Stimulated activated CD4-positive, alpha-beta T cell treated with anti-CD3 and anti-CD28 coated beads, Interleukin-1b, Interleukin-23, amount 100 ng/mL, for 1 hour (primary cell): ENCODE measurements at places on chromosomes 2 and 18.

DNA sequence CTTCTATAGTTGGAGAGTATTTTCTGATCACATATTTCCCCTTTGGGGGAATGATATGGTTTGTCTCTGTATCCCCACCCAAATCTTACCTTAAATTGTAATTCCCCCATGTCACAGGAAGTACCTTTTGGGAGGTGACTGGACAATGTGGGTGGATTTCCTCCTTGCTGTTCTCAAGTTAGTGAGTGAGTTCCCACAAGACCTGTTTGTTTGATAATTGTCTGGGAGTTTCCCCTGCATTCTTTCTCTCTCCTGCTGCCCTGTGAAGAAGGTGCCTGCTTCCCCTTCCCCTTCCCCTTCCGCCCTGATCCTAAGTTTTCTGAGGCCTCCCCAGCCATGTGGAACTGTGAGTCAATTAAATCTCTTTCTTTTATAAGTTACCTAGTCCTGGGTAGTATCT is 222.7 kb upstream of the SLC39A10 start:
- no peak for DNase-seq

- no peak for DNase-seq
These were observed 1.5 kb downstream of the OSBPL1A start for GRCh38 chr18:24396082-24396633.

GRCh38 chr2:4831751-4832150 is 860.4 kb upstream of the SOX11 start:
- DNase-seq = no peak

GRCh38 chr2:58709687-58710354 is 468.7 kb upstream of the FANCL start:
- DNase-seq = no peak

GRCh38 chr2:192254444-192254843 is 59.7 kb upstream of the TMEFF2 start:
- no peak for DNase-seq

DNA sequence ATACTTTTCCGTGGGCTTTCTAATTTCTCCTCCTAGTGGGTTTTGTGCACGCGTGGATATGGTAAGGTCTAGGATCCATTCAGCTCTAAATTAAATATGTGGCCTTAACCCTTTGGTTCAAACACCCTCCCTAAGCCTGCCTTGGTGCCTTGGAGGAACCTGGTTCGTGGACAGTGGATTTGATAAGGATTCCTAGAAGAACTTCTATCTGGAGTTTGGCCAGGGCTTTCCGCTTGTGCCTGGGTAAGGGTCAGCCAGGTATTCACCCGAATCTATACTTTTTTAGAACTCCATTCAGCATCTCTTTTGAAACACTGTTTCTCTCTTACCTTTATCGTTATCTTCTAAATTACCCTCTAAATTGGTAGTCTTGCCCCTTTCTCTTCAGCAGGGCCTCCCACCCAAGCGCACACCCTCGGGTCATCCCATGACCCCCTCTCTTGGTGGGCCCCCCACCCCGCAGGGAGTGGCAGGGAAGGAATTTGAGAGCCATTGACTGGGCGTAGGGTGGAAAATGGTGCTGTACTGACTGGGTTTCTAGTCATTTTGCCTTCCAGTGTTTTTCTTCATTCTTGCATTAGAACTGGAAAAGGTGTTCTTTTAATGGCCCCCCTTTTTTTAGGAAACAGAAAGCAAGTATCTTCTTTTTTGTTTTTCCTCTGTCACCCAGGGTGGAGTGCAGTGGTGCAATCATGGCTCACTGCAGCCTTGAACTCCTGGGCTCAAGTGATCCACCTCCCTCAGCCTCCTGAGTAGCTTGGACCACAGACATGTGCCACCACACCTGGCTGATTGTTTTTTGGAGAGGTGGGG is 1.8 kb downstream of the SOCS6 start:
- DNase-seq = no peak

GRCh38 chr2:54103454-54104314 is 11.7 kb upstream of the ACYP2 start:
- no peak for DNase-seq

DNA sequence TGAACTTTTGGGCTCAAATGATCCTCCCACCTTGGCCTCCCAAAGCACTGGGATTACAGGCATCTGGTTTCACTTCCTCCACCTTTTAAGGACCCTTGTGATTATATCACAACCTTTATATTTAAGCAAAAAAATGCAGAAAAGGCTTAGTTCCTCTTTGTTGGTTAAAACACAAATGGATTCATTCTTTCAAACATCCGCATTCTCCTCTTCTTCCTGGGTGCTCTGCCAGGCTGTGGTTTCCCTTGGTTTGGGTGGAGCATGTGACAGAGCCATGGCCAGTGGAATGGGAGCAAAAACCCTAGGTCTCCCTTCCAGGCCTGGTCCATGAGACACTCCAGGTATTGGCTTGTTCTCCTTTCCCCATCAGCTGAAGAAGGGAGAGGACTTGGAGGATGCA is 9.9 kb upstream of the SLC66A3 start:
- DNase-seq = no peak

GRCh38 chr2:237815637-237816036 is 17.1 kb downstream of the RBM44 start:
- no peak for DNase-seq

GRCh38 chr2:204491528-204491927 is 53.7 kb upstream of the PARD3B start:
- DNase-seq = no peak

DNA sequence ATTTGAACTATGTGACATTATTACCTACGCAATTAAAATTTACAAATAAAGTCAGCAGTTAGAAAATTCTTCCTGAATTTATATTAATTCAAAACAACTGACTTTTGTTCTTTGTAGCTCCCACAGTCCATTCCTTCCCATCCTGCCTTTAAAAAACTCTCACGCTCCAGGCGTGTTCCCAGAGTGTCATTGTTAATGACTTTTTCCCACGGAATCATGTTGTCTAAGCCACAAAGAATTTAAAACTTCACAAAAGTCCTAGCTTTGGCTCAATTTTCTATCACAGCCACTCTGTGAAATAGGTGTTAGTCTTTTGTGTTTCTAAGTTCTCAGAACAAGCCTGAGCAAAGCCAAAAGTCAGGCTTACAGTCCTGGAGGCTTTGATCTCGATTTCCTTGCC is 26.5 kb downstream of the SLC1A4 start:
- DNase-seq = no peak

- no peak for DNase-seq
These were observed 190.0 kb downstream of the NAPG start for GRCh38 chr18:10715791-10716190.

- no peak for DNase-seq
These were observed 21.8 kb upstream of the NT5C1B start for GRCh38 chr2:18611184-18611583.
